ENCODE measurements at places on chromosomes 5 and 9.

DNA sequence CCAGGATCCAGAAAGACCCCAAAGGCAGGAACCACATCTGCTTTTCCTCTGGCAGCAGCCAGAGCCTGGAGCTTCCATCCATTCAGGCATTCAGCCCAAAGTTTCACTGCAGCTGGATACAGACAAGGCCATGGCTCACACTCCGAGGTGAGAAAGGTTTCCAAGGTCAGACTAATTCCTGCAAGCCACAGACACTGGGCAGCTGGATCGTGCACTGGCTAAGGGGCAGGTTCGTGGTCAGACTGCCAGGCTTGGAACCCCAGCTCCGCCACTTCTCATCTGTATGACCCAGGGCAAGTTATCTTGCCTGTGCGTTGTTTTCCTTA is 36.9 kb downstream of the SPOCK1 start:
- no peak for DNase-seq

GRCh38 chr5:12624776-12625560 is 720.7 kb upstream of the CTNND2 start:
- DNase-seq, result no peak

GRCh38 chr9:720239-720881 is 121.1 kb upstream of the DMRT1 start:
- DNase-seq, result no peak

DNA sequence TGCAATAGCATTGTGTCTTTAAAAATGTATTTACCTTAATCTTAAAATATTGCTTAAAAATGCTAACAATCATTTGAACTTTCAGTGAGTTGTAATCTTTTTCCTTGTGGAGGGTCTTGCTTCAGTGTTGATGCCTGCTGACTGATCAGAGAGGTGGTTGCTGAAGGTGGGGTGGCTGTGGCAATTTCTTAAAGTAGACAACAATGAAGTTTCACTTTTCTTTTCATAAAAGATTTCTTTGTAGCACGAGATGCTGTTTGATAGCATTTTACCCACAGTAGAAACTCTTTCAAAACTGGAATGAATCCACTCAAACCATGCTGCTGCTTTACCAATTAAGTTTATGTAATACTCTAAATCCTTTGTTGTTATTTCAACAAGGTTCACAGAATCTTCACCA is 50.8 kb downstream of the NR3C1 start:
- DNase-seq, result no peak

- DNase-seq, result no peak
These were observed 18.1 kb upstream of the ZFR start for GRCh38 chr5:32462618-32463017.

DNA sequence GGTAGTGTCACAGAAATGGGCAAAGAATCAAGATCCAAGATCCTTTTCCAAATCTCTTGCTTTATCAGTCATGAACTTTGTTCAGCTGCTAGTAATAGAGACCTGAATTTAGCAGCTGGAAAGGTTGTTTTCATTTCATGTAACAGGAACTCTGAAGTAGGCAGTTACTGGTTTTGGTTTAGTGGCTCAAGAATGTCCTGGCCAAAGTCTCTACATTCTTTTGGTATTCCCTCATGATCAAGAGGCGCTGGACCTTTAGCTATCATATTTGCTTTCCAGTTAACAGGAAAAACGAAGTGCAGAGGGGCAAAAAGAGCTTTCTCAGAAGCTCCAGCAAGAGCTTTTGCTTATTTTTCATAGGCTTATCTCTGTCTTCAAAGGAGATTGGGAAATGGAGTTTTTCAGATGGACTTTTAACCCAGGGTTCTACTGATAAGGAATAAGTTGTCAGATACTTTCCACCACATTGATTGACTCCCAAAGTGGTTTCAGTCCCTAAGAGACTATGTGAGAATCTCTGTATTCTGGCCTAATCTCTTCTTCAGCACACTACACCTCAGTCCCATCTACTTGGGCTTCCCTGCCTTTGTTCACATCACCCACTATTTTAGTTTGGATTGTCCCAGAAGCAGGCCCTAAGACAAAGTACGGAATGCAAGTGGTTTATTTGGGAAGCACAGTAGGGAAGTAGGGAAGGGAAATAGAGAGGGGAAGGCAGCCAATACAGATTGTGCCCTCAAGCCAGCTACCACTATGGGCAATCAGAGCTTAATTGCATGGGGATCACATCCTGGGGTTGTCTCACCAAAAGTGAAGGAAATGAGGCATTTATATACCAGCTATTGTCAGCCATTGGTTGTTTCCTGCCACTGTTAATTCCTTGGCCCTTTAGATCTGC is 359.3 kb downstream of the LRRC70 start:
- DNase-seq, result no peak

GRCh38 chr5:172958331-172959046 is 735 bp upstream of the RPL26L1 start:
- peak; percentile 74 for DNase-seq

DNA sequence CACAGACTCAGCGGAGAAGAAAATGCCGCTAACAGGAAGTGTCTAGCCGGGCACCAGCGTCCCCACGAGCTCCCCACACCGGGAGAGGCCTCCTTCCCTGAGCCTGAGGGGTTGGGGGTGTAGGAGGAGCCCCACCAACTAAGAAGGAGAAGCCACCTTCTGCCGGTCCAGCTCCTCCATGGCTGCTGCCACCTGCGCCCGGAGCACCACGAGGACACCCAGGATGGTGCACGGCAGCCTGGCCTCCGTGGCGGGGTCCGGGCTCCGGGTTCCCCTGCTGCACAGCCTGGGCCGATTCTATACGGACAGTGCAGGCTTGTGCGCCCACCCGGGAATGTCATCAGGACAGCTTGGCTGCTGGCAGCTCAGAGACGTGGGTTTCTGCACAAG is 297 bp downstream of the LCN8 start:
- DNase-seq, result no peak

DNA sequence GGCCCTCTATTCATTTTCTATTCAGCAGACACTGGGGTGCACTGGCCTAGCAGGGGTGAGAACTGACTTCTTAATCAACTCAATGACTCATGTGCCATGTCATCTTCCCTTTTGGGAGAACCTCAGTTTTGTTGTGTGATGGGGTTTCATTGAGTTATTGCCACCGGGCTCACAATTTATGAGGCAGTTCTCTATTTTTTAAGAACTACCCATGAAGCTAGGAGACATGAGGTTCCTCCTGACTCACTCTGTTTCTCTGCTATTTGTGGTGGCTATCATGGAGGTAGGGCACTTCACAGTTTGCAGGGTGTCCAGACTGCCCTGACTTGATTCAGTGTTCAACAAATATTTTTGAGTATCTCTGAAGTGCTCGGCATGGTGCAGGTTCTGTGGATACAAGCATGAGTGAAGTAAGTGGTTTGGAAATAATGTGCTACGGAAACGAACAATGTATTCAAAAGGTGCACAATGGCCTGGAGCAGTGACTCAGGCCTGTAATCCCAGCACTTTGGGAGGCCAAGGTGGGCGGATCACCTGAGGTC is 39.3 kb downstream of the SPARC start:
- no peak for DNase-seq

GRCh38 chr5:39394946-39395345 is 29.8 kb downstream of the DAB2 start:
- DNase-seq, result no peak

DNA sequence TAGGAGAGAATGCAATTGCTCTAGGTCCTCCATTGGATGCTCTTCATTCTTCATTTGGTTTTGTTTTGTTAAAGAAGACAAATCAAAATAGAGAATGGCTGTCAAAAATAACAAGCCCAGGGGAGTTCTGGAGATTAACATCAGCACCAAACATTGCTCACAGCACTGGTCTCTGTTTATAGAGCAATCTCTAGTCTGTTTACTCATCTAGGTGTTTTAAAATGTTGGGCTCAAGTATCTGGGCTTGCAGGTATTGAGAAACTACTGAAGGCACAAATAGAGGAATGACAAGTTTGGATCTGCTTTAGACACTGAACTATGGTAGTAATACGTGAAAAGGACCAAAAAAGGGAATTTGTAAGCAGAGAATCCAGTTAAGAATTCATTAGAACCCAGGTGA is 77.0 kb upstream of the TMC1 start:
- DNase-seq, result no peak

DNA sequence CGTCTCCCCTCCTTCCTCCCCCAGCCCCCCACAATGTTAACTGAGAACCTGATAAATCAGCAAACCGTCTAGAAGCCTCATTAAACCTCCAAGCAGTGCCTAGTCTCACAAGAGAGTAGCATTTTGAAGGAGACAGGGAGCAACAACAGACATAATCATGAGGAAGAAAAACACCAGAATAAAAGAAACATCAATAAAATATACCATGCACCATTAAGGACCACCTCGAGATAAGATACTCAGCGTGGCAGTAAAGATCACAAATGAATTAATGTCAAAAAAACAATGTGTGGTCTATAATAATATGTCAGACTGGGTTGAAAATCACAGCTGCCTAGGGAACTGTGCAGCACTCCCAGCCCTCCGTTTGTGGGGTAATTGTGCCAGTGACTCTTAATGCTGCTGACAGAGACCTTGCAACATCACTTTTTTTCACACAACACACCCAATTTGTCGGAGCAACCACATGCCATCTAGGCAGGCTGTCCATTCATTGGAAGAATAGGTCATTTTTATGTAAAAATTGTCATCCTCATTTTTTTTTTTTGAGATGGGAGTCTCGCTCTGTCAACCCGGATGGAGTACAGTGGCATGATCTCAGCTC is 450.8 kb upstream of the WWC1 start:
- DNase-seq, result no peak

DNA sequence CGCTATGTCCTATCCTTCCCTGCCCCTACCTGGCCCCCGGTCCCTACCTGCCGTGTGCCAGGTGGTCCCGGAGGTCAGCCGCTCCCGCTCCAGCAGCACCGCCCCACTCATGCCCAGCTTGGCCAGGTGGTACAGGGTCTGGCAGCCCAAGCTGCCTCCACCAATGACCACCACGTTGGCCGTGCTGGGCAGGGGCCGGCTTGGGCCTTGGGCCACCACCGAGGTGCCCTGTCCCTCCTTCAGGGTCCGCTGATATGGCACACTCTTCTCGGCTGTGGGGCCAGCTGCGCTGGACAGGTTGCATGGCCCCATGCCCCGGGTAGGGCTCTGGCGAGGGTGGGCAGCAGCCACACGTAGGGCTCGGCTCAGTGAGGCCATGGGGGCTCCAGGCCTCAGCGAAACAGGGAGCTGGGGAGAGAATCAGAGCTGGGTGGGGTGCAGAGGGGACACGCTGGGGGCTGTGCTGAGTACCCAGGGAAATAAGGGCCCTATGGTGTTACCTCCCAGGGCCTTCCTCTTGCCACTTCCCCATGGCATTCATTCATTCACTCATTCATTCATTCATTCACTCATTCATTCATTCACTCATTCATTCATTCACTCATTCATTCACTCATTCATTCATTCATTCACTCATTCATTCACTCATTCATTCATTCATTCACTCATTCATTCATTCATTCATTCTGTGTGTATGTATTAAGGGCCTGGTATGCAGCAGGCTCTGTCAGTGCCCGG is 4.2 kb downstream of the SARDH start:
- DNase-seq, result no peak

DNA sequence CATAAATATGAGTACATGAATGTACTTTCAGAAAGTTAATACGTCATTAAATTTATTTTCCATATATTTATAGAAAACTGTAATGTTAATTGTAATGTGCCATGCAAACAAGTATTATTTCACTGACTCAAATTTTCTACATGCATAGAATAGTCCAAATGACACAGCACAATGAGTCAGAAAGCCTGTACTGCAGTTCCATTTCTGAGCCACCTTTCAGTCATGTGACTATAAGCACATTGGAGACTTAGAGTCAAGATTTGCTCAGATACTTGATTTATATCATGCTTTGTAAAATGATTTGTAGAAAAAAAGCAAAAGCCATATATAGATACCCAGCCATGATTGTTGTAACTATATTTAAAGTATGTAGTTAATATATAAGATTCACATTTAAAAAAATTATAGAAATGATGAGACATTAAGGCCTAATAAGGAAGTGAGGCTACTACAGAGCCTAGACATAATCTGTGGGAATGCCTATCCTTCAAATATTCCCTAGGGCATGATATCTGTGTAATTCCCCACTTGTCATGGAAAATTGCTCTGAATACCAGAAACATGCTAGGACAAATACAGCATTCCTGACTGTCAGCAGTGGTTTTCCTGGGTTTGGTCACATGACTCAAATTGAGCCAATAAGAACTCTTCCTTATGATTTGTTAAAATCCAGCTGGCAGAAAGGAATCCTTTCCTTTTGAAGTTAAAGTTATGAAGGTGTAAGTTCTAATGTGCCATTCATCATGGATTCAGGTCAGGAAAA is 50.0 kb downstream of the PTPRD start:
- no peak for DNase-seq

DNA sequence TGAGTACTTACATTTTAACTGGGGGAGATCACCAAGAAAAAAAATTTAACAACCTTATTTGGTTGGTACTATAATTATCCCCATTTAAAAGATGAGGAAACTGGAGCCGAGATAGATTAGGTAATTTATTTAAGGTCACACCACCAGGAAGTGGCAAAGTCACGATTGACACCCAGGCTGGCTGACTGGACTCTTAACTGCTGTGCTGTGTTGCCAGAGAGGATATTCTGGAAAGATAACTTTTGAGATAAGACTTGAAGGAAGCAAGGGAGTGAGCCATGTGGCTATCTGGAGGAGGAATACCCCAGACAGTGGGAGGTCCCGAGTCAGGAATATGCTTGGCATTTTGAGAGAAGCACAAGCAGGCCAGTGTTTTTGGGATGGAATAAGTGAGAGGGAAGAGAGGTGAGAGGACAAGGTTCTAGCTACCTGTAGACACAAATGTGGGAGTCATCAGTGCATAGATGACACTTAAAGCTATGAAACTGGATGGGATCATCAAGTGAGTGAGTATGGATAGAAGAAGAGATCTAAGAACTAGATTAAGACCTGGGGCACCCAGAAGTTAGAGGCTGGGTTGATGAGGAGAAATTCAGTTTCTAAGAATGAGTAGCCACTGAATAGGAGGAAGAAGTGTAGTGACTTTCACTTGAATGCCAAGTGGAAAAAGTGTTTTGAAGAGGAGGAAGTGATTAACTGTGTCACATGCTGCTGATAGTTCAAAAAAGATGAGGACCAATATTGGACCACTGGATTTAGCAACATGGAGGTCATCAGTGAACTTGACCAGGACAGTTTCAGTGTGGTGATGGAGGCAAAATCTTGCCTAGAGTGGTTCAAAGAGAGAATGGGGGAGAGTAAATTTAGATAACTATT is 25.6 kb downstream of the PDE8B start:
- no peak for DNase-seq

DNA sequence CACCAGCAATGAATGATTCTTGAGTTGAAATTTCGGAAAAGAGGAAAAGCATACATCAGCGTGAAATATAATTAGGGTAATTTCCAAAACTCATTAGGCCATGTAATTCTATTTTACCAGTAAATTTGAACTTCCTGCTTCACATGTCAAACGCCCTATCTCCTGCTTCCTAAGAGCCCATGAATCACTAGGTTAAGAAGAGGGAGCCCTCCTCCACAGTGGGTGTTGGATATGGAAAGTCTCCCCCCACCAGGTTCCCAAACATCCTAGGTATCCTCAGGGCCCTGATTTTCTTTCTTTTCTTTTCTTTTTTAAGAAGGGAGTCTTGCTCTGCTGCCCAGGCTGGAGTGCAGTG is 115.2 kb downstream of the SUSD1 start:
- DNase-seq, result no peak

GRCh38 chr5:168890816-168891812 is 311.9 kb upstream of the PANK3 start:
- no peak for DNase-seq

- DNase-seq, result no peak
These were observed 22.5 kb downstream of the DYNC2I2 start for GRCh38 chr9:128634111-128634510.

All from ovary (tissue), 10 donors.